Hepatocyte (in vitro differentiated cells): ENCODE measurements at places on chromosomes 2 and 18. TPM values are rescaled to one million over a fixed set of nuclear protein-coding genes. Genes with fewer than 3 reads are reported as not detected.

Gene TDRD15
- 0.07 and 0.08 TPM in 2 replicates for total RNA-seq

Gene MOGAT1
- not detected in 2 replicates for total RNA-seq

Gene TLX2
- not detected in 2 replicates for total RNA-seq

Gene ABHD1
- 0.03 TPM in 1 of 2 replicates, not detected in the other for total RNA-seq

Gene FAM117B
- total RNA-seq, result 10.9 and 13.8 TPM in 2 replicates

GRCh38 chr2:144464730-144465129 is 55.2 kb downstream of the ZEB2 start:
- peaks cover 86% of the 10 kb centered on the region for H3K27me3 ChIP-seq
- no peaks in the 10 kb centered on the region for H3K36me3 ChIP-seq
- no peak overlapping the region for H3K4me3 ChIP-seq
- H3K27ac ChIP-seq, result no peak overlapping the region
- peak; percentile 16 for DNase-seq
- H3K4me1 ChIP-seq, result no peaks in the 10 kb centered on the region

DNA sequence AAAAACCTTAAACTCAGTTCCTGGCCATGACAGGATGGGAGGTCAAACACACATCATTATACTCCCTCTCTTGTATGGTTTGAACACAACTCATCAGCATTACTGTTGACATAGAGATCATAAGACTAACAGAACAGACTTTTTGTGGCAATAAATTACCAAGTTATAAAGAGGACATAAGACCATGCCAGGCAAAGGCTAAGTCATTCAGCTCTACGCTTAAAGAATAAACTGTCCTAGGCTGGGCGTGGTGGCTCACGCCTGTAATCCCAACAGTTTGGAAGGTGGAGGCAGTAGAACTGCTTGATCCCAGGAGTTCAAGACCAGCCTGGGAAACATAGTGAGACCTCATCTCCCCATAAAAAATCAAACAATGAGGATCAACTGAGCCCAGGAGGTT is 16.4 kb downstream of the NLRC4 start:
- no peaks in the 10 kb centered on the region for H3K36me3 ChIP-seq
- H3K27ac ChIP-seq, result no peak overlapping the region
- no peak overlapping the region for H3K4me3 ChIP-seq

- DNase-seq, result no peak
- no peak overlapping the region for H3K27ac ChIP-seq
- H3K4me3 ChIP-seq, result no peak overlapping the region
- no peaks in the 10 kb centered on the region for H3K27me3 ChIP-seq
- H3K36me3 ChIP-seq, result no peaks in the 10 kb centered on the region
Observed at GRCh38 chr2:14543284-14543683, 89.2 kb upstream of the LRATD1 start.

GRCh38 chr2:149104221-149104620 is 65.7 kb downstream of the LYPD6B start:
- DNase-seq, result no peak
- H3K4me1 ChIP-seq, result peaks cover 8% of the 10 kb centered on the region
- H3K27ac ChIP-seq, result no peak overlapping the region
- H3K27me3 ChIP-seq, result no peaks in the 10 kb centered on the region
- no peaks in the 10 kb centered on the region for H3K36me3 ChIP-seq

- H3K4me3 ChIP-seq, result no peak overlapping the region
- no peak for DNase-seq
- H3K27me3 ChIP-seq, result no peaks in the 10 kb centered on the region
- H3K27ac ChIP-seq, result no peak overlapping the region
- H3K4me1 ChIP-seq, result no peaks in the 10 kb centered on the region
- no peaks in the 10 kb centered on the region for H3K36me3 ChIP-seq
Observed at GRCh38 chr2:91839904-91840868, 3031.0 kb upstream of the TEKT4 start.

- no peaks in the 10 kb centered on the region for H3K27me3 ChIP-seq
- DNase-seq, result no peak
- H3K4me3 ChIP-seq, result no peak overlapping the region
Observed at GRCh38 chr2:37858400-37858711, 66.7 kb upstream of the RMDN2 start.

DNA sequence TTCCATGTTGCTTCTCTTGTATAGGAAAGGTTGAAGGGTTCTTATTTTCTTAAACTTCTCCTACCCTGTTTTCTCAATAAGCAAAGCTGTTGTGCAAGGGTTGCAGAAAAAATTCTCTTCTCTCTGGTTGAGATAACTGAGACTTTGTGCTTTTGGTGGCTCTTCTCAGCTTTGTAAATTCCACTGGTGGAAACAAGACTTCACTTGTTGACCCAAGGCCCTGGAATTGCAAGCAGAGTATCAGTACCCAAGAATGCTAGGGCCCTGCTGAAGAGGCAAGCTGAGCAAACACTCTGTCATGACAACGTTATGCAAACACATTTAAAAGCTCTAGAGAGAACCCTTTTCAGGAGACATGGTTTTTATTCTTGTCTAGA is 294.7 kb upstream of the EPAS1 start:
- H3K27me3 ChIP-seq, result no peaks in the 10 kb centered on the region
- DNase-seq, result peak; percentile 41
- H3K4me1 ChIP-seq, result peaks cover 10% of the 10 kb centered on the region
- peak overlapping the region; percentile 59 for H3K27ac ChIP-seq
- no peaks in the 10 kb centered on the region for H3K36me3 ChIP-seq

DNA sequence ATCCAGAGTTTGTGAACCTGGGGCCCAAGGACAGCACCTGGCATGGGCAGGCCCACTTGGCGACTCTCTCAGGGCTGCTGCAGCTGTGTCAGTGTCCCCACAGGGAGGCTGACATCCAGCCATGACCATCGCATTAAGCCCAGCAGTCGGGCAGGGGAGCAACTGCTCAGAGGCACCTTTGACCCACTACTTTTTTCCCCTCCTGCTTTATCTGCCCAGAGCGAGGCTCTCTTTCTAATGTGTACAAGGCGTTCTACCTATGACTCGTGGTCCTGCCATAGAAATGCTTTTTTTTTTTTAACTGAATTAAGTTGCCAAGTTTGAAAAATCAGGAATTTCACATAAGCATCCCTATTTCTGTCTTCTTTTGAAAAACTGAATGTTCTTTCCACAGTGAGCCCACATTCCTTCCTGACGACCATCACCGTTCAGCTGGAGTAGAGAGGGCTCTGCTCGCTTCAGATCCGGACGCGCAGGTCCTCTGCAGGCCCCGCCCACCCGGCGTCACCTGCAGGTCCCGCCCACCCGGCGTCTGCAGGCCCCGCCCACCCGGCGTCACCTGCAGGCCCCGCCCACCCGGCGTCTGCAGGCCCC is 403 bp upstream of the CLUL1 start:
- H3K36me3 ChIP-seq, result no peaks in the 10 kb centered on the region
- no peaks in the 10 kb centered on the region for H3K27me3 ChIP-seq
- peak overlapping the region; percentile 3 for H3K4me3 ChIP-seq
- DNase-seq, result peak; percentile 86

GRCh38 chr2:73746015-73746876 is 9.1 kb upstream of the TPRKB start:
- H3K27ac ChIP-seq, result no peak overlapping the region
- DNase-seq, result no peak
- H3K27me3 ChIP-seq, result no peaks in the 10 kb centered on the region
- no peaks in the 10 kb centered on the region for H3K4me1 ChIP-seq

DNA sequence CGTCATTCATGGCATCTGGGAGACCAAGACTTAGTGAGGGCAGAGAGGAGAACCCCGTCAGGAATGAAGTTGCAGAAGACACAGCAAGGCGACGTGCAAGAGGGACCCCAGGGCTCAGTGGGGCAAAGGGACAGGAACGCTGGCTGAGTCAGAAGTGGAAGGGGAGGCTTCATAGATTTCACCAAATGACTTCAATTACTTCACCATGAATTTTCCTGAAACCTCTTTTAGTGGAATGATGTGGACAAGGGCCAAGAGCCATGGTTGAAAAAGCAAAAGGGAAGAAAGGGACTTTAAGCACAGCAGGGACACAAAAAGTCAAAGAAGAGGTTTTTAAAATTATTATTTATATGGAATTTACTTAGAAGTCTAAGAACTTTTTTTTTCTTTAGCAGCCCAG is 141.6 kb upstream of the PID1 start:
- peaks cover 14% of the 10 kb centered on the region for H3K4me1 ChIP-seq
- no peak for DNase-seq
- no peak overlapping the region for H3K4me3 ChIP-seq

- no peaks in the 10 kb centered on the region for H3K27me3 ChIP-seq
- H3K36me3 ChIP-seq, result no peaks in the 10 kb centered on the region
- H3K4me1 ChIP-seq, result no peaks in the 10 kb centered on the region
- DNase-seq, result no peak
Observed at GRCh38 chr2:69575926-69576325, 67.6 kb downstream of the AAK1 start.

GRCh38 chr18:79584491-79585394 is 94.9 kb upstream of the CTDP1 start:
- H3K27me3 ChIP-seq, result no peaks in the 10 kb centered on the region
- DNase-seq, result no peak

DNA sequence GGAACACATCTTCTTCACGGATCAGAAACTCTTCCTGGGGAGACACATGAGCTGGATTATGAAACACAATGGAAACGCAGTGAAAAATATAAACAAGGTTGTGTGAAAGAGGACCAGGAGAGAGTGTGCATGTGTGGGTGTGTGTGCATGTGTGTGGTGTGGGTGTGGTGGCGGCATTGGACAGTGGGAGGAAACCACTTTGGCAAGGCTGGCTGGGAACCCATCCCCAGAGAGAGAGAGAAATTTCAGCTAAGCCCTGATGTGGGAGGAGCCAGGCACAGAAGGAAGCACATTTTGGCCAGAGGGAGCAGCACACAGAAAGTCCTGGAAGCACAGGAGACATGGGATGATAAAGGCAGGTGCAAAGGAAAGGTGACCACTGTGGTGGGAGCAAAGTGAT is 147.6 kb upstream of the COPS8 start:
- H3K4me1 ChIP-seq, result peaks cover 16% of the 10 kb centered on the region
- H3K27me3 ChIP-seq, result no peaks in the 10 kb centered on the region
- no peak for DNase-seq
- H3K27ac ChIP-seq, result no peak overlapping the region

DNA sequence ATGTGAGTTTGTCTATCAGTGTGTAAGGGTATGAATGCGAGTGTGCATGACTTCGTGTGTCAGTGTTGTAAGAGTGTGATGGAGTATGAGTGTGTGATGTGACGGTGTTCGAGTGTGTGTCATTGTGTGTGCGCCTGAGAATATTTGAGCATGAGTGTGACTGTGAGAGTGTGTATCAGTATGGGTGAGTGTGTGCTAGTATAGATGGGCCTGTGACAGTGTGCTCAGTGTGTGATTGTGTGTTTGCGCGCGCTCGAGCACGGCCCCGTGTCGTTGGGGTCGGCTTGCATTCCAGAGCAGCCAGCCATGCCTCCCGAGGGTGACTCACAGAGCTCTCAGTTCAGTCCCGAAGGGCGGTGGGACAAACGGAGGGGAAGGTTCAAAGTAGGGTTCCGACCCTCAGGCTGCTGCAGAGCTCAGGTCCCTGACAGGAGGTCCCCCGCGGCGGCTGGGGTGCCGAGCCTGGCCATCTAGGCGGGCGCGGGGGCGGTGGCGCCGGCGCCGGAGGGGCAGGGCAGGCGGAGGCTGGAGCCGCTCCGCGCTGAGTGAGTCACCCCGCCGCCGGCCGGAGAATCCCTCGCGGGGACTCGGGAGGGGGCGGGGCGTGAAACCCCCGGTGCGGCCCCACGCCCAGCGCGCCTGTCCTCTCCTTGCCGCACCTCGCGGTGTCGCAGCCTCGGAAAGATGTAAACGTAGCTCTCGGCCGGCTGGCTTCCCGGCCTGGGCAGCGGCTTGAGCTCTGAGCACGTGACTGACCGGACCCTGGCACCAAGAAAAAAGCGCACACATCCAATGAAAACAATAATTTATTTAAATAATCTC is 3.8 kb downstream of the DLX2 start:
- H3K36me3 ChIP-seq, result no peaks in the 10 kb centered on the region
- H3K27ac ChIP-seq, result no peak overlapping the region
- DNase-seq, result peak; percentile 91
- peaks cover 96% of the 10 kb centered on the region for H3K27me3 ChIP-seq

DNA sequence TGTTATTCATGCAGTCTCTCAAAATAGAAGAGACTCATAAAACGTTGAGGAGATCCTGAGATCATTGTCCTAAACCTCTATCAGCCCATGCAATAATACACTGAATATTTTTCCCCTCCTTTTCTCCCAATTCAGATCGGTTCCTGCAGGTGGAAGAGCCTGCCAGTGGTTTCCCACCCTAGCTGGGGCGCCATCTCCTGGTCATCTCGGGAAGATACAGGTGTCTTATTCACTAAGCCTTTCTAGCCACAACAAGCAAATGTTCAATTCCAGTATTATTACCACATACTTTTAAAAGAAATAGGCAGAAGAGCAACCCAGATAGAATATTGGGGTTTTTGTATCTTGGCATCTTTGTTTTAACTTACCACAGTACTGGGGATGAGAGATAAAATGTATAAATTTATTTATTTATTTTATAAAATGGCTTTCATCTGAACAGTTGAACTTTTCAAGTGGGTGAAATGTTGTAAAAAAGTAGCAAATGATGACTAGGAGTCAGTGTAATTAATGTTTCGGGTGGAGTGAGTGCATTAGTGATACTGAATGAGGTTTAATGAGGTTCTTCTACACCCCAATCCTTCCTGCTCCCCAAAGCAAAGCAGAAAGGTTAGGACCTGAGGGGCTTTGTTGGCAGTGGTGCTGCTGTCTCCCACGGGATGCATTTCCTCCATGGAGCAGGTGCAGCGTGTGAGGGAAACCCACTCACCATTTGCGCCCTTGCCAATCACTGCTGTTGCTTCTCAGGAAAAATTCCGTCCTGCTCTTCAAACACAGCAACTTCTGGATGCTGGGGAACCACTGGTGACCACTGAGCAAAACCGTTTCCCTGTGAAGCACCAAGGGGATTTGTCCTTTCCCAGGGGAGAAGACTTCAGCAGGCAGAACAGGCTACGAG is 147.1 kb upstream of the FHL2 start:
- no peaks in the 10 kb centered on the region for H3K36me3 ChIP-seq
- no peaks in the 10 kb centered on the region for H3K4me1 ChIP-seq
- peak; percentile 81 for DNase-seq
- H3K27me3 ChIP-seq, result no peaks in the 10 kb centered on the region

DNA sequence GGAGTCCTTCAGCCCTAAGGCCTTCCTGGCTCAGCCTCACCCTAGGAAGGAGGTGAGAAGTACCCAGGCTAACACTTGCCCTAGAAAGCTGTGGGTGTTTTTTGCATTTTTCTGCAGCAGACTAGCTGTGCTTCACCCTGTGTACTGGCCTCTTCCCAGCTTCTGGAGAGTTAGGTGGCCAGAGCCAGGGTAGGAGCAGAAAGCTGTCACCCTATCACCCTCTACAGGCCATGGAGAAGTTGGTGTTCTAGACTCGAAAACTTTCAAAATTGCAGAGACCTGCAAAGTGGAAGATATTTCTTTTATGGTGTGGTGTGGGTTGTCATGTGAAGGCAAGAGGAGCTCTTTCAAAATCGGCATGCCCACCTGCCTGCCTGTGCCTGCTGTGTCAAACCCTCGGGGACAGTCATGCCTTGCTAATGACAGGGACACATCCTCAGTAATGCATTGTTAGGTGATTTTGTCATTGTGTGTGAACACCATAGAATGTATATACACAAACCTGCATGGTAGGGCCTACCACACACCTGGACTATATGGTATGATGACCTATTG is 29.8 kb downstream of the EHD3 start:
- DNase-seq, result no peak
- no peaks in the 10 kb centered on the region for H3K4me1 ChIP-seq
- H3K4me3 ChIP-seq, result no peak overlapping the region
- H3K36me3 ChIP-seq, result no peaks in the 10 kb centered on the region
- H3K27me3 ChIP-seq, result no peaks in the 10 kb centered on the region
- no peak overlapping the region for H3K27ac ChIP-seq
